ENCODE measurements at places on chromosomes 13 and 19. TPM values are rescaled to one million over a fixed set of nuclear protein-coding genes. Genes with fewer than 3 reads are reported as not detected.

DNA sequence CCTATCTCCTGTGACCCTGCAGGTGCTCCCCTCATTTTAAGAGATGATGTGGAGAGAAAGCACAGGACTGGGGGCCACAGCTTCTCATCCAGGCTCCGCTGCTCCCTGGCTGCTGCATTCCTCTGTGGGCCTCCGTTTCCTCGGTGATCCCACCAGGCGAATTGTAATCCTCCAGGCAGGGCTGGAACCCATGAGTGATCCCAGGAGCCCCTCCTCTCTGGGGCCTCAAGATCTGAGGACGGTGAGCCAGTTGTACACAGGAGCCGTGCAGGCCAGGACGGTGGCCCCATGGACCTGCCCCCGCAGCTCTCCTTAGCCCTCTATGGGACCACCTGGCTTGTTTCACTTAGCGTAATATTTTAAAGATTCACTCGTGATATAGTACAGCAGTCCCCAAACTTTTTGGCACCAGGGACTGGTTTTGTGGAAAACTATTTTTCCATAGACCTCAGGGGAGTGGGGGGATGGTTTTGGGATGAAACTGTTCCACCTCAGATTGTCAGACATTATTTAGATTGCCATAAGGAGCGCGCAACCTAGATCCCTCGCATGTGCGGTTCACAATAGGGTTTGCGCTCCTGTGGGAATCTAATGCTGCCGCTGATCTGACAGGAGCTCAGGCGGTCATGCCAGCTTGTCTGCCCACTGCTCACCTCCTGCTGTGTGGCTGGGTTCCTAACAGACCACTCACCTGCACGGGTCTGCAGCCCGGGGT is 5.6 kb downstream of the FFAR3 start:
- no peak for DNase-seq
- H3K27me3 ChIP-seq = no peaks in the 10 kb centered on the region
- H3K36me3 ChIP-seq = no peaks in the 10 kb centered on the region
- no peak overlapping the region for H3K4me3 ChIP-seq
- H3K27ac ChIP-seq = no peak overlapping the region

DNA sequence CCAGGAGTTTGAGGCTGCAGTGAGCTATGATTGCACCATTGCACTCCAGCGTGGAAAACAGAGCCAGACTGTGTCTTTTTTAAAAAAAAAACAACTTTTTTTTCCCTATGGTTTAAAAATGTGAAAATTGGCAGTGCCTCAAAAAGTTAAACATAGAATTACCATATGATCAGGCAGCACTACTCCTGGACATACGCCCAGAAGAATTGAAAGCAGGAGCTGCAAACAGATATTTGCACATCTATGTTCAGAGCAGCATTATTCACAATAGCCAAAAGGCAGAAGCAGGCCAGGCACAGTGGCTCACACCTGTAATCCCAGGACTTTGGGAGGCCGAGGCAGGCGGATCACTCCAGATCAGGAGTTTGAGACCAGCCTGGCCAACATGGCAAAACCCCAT is 3.8 kb upstream of the RETN start:
- DNase-seq = no peak
- H3K36me3 ChIP-seq = no peaks in the 10 kb centered on the region
- H3K4me3 ChIP-seq = no peak overlapping the region
- peaks cover 17% of the 10 kb centered on the region for H3K27me3 ChIP-seq
- H3K4me1 ChIP-seq = no peaks in the 10 kb centered on the region

LILRA2 gene
- total RNA-seq = not detected

RGS9BP gene
- total RNA-seq = 1.6 TPM

FCER2 gene
- not detected for total RNA-seq

- H3K4me1 ChIP-seq = no peaks in the 10 kb centered on the region
- H3K27me3 ChIP-seq = no peaks in the 10 kb centered on the region
- H3K4me3 ChIP-seq = no peak overlapping the region
- no peak overlapping the region for H3K27ac ChIP-seq
Measured at GRCh38 chr13:46745706-46746105, 51.3 kb downstream of the ESD start.

DNA sequence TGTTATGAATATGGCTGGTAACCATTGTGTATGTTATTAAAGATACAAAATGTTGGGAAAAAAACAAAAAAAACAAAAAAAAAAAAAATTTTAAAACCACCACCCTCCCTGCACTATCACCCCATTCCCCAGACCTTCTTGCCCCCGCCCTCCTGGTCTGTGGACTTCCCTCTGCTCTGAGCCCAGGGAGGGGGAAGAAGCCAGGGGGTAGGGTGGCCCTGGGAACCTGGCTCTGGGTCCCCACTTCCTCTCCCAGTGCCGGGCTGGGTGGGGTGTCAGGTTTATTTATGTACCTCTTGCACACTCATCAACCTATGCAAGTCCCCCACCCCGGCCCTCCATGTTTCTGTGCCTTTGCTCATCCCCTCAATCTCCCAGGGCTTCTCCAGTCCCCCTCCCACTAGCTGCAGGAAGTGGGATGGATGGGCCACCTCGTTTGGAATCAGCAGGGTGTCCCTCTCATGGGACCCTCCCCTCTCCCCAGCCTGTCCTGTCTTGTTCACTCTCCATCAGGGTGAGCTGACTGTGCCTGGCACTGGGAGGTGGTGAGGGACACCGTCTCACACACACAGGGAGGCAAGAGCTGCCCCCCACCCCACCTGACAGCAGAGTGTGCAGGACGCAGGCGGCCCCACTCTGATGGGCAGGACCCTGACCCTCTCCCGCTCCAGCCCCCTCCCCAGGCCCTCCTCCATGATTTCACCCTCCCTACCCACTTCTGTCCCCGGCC is 5.9 kb downstream of the PAF1 start:
- no peak overlapping the region for H3K4me3 ChIP-seq
- H3K27ac ChIP-seq = no peak overlapping the region
- no peaks in the 10 kb centered on the region for H3K27me3 ChIP-seq
- H3K4me1 ChIP-seq = peaks cover 5% of the 10 kb centered on the region

DNA sequence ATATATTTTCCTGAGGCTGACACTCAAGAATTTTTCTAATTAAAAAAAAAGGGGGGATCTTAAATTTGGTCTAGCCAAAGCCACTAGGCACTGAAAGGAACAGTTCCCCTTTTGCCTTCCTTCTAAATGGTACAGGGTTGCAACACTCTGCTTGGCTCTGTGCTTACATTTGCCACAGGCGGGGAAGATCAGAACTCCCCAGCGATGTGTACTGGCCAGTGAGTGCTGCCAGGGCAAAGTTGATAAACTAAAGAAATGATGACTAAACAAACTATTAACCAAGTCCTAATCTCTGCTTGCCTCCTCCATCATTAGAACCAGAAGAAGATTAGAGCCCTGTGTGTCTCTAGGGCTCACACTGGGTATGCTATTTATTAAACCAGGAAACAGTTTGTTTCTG is 75.3 kb upstream of the SCEL start:
- peak; percentile 1 for DNase-seq
- no peaks in the 10 kb centered on the region for H3K27me3 ChIP-seq
- H3K27ac ChIP-seq = no peak overlapping the region
- H3K4me3 ChIP-seq = no peak overlapping the region
- H3K36me3 ChIP-seq = no peaks in the 10 kb centered on the region

Measured in PC-3 (cell line).